ENCODE measurements at places on chromosomes 1 and 21.

- DNase-seq, result no peak
Measured at GRCh38 chr1:192311281-192311680, 5.5 kb upstream of the RGS21 start.

DNA sequence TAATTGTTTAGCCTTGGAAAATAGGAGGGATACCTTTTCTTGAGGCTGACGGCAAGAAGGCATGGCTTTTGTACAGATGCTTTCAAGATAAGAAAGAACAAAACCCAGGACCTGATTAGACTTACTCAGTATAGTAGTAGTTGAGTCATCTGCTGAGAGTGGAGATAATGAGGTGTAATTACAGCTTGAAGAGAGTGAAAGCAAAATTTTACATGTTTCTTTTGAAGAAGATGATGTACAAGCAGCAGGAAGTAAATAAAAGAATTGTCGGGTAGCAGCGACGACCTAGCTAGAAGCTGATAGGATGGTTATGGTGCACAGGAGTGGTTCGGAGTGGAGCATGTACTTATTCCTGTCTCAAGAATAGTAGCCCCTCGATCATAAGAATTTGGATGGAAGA is 6.6 kb downstream of the ANGPTL1 start:
- DNase-seq, result no peak

- DNase-seq, result no peak
Measured at GRCh38 chr1:64549464-64550239, 79.7 kb downstream of the CACHD1 start.

DNA sequence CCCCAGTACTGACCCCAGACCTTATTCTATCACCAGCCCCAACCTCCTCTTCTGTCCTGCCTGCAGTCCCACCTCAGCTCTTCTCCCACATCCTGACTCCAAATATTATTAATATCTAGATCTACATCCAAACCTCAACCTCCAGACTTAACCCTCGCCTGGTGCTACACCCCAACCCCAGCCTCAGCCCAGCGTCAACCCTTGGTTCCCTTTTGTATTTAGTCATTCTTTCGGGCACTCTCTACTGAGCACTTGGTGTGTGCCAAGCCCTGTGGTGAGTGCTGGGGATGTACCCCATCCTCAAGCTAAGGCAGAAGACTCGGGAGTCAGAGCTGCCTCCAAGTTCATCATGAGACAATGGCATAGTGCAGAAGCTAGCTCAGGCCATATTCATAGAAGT is 1.1 kb downstream of the SHISAL2A start:
- DNase-seq, result peak; percentile 6

- DNase-seq, result no peak
Measured at GRCh38 chr1:58888833-58889232, 105.0 kb upstream of the JUN start.
